ENCODE measurements at places on chromosomes 5 and 9.

DNA sequence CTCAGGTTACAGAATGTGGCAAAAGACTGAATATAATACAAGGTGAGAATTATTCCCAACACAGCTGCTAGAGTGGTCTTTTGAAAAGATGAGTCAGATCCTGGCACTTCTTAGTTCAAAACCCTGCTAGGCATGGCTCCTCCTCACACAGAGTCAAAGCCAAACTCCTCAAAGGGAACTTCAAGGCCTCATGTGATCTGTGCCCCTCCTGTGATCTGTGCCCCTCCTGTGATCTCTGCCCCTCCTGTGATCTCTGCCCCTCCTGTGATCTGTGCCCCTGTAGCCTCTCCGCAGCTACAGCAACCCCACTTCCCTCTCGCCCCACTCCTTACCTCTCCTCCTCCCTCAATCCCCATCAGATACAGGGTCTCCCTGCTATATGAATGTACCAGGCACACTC is 525.5 kb upstream of the CCNG1 start:
- no peak for DNase-seq

DNA sequence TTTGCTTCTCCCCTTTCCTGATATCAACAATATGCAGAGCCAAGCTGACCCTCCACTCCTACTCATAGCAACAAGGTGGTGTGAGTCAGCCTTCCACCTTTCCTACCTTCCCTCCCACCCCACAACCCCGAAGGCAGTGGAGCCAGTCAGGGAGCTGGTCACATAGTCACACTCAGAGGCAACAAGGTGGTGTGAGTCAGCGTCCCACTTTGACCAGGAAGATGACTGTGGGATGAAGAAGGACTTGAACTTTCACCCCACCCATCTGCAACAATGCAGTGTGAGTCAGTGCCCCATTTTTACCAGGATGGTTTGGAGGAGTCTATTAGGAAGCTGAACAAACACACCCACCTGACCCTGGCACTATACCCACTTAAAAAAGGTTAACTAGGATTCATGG is 30.1 kb upstream of the ZNF782 start:
- DNase-seq: no peak

DNA sequence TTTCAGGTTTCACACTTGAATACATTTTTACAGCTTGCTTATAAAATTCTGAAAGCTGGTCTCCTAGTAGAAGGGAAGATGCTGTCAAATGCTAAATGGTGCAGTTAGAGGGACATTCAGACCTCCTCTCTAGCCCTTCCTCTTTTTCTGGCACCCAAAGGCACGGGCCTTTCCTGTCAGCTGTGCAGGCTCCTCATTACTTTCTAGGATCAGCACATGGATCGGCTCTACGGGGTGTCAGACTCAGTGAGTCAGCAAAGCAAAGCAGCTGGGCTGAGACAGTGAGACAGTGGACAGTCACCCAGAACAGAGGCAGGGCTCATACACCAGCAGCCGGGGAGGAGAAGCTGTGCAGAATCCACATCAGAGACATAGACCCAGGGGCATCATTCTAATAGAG is 80.0 kb upstream of the TNC start:
- DNase-seq: no peak

DNA sequence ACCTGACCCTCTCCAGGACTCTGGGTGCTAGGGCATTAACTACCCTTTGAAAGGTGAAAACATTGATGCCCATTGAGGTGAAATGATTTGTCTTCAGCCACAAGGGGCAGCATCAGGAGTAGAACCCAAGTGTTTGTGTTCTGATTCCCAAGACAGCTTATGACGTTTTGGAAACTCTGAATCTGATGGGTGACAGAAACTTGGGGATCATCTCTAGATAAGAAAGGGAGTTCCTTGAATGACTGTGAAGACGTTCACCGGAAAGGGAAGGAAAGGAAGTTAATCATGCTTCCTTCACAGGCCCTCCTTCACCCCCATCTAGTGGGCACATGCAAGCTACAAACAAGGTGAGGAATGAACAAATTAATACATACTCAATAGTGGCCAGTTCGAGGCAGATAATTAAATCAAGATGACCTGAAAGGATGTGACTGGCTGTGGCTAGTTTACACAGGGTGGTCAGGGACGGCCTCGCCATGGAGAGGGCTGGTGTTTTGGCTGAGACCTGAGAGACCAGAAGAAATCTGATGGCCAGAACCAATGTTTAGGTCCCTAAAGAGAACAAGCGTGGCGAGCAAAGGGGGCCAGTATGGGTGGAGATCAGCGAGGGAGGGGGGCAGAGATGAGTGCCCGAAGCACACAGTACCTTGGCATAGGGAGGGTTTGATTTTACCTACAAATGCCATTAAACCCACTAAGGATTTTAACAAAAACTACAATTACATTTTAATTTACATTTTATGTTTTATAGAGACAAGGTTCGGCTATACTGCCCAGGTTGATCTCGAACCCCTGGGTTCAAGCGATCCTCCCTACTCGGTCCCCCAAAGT is 937 bp upstream of the SLC26A2 start:
- DNase-seq: peak; percentile 9

DNA sequence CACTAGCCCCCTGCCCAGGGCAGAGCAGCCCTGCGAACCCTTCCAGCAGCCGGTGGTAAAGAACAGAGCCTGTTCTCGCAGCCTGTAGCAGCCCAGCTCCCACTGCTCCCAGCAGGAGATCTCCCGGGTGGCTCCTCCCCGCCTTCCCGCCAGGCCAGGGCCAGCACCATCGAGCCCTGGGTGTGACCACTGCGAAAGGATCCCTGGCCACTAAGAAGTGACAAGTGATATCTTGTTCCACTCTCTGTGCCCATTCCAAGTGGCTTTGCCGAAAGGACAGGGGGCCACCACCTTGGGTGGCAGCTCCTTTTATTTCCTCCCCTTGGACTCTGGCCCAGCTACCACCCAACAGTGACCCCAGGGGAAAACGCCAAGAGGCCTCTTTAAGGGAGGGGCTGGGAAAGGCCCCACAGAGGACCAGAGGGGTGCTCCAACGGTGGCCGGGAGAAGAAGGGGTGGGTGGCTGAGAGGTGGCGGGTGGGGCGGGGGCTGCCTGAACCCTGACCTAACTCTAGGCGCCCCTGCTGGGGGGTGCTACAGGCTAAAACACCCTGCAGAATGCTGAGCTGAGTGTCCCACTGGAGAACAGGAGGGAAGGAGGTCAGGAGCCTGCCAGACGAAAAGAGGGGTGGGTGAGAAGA is 1.6 kb downstream of the NACC2 start:
- DNase-seq: no peak

DNA sequence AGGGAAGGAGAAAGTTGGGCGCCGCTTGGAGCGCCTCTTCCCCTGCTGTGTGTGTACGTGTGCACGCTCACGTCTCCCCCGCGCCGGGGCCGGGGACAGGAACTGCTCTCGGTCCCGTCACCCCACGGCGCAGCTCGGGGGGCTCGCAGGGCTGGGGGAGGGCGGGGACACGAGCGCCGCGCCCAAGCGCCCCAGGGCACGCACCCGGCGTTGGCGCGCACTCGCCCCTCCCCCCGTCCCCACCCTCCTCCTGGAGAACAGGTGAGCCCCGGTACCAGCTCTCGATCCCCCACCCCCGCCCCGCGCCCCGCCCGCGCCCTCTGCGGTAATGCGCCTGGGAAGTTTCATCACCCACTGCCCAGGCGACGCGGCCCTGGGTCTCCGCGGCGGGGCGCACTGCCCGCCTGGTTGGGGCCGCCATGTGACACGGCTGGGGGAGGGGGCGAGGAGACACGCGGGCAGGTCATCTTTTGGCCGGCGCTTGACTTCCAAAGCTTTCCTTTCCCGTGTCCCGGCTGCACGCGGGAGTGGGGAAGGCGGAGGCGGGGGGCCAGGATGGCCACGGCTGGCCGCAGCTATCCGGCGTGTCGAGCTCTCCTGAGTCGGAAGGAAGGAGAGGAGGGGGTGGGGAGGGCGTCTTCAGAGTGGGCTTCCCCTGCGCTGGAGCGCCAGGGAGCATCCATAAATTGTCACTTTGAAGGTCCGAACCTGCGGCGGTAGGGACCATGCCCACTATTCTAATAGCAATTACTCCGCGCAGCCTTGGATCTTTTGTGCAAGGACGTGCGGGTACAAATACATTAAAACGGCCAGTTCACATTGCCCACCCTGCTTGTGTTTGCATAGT is 1.5 kb upstream of the STC2 start:
- DNase-seq: no peak

GRCh38 chr5:111398013-111398412 is 114.3 kb downstream of the STARD4 start:
- no peak for DNase-seq

- DNase-seq: no peak
These were observed 2.1 kb downstream of the ARSI start for GRCh38 chr5:150300496-150301169.

DNA sequence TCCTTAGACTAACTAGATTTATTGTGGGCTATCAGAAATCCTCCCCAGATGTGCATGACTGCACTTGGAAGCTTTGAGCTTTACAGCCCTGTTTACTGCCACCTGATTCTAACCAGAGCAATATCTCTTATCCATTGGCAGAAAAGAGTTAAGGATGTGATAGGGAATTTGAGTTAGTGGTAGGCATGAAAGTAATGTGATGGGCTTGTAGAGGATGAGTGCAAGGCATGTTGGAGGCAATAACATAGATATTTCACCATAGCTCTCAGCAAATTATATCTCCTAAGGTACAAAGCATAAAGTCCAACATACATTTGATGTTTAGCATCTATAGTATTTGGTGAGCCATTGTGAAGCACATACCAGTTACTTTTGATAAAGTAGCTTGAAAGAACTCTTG is 103.8 kb downstream of the INVS start:
- DNase-seq: no peak

GRCh38 chr5:79791843-79792242 is 102.2 kb downstream of the CMYA5 start:
- DNase-seq: no peak

DNA sequence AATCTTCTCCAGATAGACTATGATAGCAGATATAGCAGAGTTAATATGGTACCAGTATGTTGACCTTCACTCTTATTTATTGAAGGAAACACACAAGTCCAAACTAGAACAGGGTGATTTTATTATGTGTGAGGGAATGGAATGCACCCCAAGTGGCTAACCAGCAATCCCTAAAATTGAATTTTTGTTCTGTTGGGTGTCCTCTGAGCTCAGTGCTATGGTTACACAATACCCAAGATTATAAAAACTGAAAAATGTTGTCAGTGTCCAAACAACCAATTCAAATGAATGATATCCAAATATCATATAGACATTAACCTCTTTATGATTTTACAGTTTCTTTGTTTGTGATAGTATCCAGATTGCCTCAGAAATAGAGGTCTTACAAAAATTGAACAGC is 60.9 kb downstream of the NNT start:
- no peak for DNase-seq

GRCh38 chr5:177501874-177502678 is 4.7 kb upstream of the PDLIM7 start:
- DNase-seq: no peak

GRCh38 chr9:6036391-6036790 is 21.0 kb upstream of the RANBP6 start:
- no peak for DNase-seq

- DNase-seq: no peak
These were observed 162.5 kb upstream of the KIF2A start for GRCh38 chr5:62143268-62144229.

DNA sequence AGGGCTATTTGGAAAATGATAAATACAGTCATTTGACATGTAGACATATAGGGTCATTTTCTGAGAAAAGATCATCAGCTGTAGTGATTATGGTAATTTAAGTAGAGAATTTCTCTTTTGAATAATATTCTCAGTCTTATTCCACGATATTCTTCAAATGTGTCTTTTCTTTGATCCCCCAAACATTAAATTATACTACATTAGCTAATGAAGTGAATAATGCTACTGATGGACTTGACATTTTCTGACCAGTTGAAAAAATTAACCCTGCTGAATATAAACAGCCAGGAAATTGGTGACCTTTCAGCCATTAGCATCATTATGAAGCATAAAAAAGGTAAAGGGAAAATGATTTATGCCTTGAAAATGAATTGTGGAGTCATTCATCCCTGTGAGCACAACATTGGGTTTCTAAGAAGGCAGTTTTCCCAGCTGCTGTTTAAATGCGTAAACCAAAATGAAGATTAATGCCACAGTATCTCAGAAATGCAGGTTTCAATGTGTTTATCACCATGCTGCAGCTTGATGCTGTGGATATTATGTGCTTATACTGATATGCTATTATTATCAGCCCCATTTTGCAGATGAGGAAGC is 489.1 kb downstream of the KCTD16 start:
- DNase-seq: no peak

GRCh38 chr9:35308316-35308715 is 146.5 kb downstream of the UNC13B start:
- DNase-seq: no peak

- DNase-seq: no peak
These were observed 202.7 kb upstream of the MVB12B start for GRCh38 chr9:126123927-126124326.

- DNase-seq: no peak
These were observed 9.9 kb downstream of the ZBED3 start for GRCh38 chr5:77076961-77077828.

Data from activated CD8-positive, alpha-beta memory T cell treated with anti-CD3 and anti-CD28 coated beads for 1 hour (primary cell).